Non-pigmented ciliary epithelial cell (primary cell): ENCODE measurements at places on chromosomes 3 and 15.

GRCh38 chr15:101499863-101500713 lies 10.6 kb upstream of the PCSK6 start:
- no peak for DNase-seq

DNA sequence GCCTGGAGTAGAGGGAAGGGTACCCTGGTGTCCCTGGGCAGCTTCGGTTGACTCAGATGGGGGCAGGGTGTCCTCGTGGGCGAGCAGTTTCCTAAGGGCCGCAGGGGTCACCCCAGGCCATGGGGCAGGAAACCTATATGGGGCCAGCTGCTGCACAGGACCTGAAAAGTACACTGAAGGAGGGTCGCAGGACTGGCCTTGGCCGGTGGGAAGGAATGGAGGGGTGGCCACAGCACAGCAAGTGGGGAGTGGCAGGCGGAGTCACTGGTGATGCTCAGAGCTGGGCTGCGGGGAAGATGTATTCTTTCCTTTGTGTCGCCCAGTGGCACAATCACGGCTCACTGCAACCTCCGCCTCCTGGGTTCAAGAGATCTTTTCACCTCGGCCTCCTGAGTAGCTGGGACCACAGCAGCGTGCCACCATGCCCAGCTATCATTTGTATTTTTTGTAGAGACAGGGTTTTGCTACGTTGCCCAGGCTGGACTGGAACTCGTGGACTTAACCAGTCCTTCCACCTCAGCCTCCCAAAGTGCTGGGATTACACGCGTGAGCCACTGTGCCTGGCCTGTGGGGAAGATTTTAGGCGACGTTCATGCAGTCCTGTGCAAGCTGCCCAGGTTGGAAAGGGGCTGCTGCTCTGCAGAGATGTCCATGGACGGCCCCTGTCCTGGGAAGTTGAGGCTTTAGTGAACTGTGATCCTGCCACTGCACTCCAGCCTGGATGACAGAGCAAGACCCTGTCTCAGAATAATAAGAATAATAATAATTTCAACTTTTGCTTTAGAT lies 57.2 kb downstream of the EFCAB12 start:
- DNase-seq, result no peak

DNA sequence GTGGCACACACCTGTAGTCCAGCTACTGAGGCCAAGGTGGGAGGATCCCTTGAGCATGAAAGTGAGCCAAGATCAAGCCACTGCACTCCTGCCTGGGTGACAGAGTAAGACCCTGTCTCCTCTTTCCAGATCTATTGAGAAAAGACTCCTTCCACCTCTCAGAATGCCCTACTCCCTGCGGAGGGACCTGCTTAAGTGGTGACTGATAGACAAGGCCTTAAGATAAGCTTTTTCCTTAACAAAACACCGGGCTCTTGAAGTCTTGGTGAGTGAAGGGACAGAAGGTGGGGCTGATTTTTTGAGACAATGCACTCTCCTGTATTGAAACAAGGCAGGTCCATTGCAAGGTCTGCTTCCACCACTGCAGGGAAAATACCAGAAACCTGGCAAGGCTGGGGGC lies 338.4 kb upstream of the FRG2C start:
- no peak for DNase-seq

DNA sequence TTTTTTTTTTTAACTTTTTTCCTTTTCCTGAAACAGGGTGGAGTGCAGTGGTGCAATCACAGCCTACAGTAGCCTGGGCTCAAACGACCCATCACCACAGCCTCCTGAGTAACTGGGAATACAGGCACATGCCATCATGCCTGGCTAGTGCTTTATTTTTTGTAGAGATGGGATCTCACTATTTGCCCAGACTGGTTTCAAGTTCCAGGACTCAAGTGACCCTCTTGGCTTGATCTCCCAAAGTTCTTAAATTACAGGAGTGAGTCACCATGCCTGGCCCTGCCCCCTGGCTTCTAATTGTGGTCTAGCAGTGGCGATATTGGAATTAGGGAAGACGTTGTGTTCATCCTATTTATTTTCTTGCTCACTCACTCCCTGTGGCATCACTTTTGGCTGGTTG lies 1138.4 kb downstream of the SI start:
- DNase-seq, result peak; percentile 4

GRCh38 chr3:127984241-127984975 lies 67.8 kb upstream of the SEC61A1 start:
- DNase-seq, result no peak

DNA sequence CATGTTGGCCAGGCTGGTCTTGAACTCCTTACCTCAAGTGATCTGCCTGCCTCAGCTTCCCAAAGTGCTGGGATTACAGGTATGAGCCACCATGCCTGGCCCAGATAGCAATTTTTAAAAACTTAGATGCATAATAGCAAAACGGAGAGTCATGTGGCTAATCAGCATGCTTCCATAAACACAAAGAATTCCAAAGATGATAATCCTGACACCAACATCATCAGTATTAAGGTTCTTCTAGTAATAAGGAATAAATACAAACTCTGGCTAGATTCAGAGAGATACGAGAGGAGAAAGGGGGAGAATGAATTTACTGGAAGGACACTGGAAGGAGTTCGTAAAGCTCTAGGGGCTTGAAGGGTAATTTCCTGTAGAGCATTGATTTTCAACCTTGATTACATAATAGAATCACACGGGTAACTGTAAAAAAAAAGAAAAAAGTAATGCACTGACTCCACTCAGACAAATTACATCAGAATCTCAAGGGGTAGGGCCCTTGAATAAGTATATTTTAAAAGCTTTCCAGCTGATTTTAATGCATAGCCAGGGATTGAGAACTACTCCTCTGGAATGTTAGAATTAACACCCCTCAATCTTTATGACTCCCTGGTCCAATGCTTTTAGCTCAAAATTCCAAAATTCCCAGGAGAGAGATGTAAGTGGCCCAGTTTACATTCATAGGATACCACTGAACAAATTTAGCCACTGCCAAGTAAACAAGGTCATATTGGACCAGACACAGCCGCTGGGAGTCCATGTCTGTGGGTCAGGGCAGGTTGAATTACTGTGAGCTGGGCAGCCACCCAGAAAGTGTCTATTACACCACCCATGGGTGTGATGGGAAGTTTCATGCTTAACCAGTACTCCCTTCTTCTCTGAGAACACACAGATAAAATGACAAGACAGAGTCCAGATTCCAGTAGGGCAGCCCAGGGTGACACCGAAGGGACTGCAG lies 243.9 kb downstream of the TBL1XR1 start:
- DNase-seq, result no peak

GRCh38 chr15:73530649-73531048 lies 87.7 kb downstream of the REC114 start:
- DNase-seq, result no peak

DNA sequence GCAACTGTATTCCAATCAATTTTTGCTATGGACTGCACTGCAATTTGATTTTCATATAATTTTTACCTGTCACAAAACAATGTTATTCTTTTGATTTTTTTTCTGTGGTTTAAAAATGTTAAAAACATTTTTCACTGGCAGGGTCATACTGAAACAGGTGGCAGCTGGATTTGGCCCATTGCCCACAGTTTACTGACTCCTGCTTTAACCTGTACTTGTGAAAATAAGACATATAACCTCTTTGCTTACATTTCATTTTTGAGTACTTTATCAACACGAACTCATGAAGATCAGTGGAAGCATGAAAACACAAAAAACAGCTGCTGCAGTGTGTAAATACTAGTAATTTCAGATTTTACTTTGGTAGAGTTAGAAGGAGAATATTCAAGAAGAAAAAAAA lies 313.1 kb downstream of the WDR72 start:
- DNase-seq, result no peak

DNA sequence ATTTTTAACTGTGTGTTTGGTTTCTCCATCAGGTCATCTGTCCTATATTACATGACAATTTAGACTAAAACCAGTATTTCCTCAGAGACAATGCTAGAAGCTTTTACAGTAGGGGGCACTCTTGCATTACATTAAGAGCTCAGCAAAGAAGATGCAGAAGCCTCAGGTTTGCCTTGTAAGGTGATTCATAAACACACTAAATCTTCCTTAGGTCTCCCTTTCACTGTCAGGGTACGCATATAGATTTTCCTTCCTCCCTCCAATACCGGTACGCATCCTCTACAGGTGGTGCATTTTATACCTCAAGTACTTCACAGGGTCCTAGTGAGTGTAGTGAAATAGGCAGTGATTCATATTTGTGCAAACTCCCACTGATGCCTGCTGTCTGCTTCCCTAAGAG lies 46.5 kb downstream of the CD86 start:
- peak; percentile 24 for DNase-seq

DNA sequence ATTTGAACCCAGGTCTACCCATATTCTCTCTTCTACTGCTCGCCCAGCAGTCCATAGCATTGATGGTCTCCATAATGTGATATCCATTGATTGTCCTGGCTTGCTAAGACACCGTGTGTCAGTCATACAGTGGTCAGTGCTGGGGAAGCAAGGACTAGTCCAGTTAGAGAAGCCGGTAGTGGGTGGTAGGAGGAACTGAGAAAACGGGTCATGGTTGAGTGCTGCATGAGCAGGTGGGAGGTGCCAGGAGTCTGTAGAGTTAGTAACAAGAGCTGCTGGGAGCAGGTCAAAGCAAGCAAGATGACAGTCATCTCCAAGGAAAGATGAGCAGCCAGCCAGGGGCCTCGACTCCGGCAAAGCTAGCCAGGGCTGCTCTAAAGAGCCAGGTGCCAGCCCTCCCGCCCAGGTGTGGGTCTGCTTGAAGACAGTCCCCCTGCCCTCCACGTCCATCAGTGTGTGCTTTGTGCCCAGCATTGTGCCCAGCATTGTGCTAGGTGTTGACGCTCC lies 29.5 kb upstream of the USP3 start:
- DNase-seq, result no peak

DNA sequence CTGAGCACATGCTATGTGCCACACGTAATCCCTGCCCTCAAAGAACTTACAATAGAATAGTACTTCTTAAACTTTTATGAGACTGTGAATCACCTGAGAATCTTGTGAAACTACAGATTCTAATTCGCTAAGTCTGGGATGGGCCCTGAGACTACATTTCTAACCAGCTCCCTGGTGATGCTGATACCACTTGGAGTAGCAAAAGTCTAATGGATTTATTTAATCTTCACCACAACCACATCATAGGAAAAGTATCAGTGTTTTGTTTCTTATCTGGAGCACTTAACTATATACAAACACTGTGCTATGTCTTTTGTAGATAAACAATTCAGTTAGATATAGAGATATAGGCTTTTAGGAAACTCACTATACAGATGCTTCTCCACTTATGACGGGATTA lies 23.8 kb upstream of the TCF12 start:
- DNase-seq, result no peak

DNA sequence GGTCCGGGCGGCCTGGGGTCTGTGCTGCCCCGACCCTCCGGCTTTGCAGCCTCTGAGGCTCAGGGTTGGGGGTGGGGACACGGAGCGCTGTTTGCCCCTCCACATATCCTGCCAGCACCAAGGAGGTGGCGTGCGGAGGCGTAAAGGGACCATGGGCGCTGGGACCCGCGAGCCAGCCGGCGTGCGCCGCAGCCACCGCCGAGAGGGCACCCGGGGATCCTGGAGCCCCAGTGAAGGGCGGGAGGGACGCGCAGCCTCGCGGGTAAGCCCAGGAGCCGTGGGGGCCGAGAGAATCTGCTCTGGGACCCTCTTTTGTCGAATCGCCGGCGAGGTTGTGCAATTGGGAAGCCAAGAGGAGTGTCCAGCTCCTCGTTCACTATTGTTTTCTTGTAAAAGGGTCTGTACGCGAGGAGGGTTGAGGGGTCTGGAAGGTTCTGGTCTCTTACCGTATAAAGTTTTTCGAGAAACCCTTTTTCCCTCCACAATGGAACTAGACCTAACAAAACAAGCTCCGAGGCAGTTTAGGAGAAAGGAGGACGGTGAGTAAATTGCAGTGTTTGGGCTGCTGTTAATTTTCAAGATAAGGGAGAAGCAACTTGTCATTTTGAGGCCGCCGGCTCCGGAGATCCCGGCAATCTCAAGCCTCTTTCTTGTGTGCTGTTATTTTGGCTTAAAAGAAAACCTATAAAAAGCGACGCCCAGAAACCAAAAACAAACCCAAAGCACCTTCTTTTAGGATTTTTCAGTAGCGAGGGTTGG lies 29.9 kb upstream of the ST3GAL6 start:
- no peak for DNase-seq

GRCh38 chr3:125519678-125520562 lies at the start of gene SNX4:
Gene SNX4, minus strand, starts transcription at chr3:125520202. Its CDS starts 30 bp downstream, at chr3:125520172.
- peak; percentile 81 for DNase-seq

DNA sequence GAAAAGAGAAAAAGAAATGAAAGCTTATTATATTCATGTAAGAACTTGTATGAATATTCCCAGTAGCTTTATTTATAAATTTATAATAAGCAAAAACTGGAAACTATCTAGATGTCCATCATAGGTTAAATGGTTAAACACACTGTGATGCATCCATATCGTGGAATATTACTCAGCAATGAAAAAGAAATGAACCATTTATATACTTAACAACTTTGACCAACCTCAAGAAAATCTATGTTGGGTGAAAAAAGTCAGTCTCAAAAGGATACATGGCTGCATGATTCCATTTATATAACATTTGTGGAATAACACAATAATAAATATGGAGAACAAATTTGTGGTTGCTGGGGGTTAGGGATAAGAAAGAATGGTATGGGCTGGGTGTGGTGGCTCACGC lies 713.0 kb upstream of the SGO1 start:
- DNase-seq, result no peak

- no peak for DNase-seq
These were observed 674.1 kb downstream of the MECOM start for GRCh38 chr3:168989396-168989795.

GRCh38 chr15:75827691-75828090 lies 15.6 kb upstream of the UBE2Q2 start:
- no peak for DNase-seq

GRCh38 chr3:128438488-128439072 lies 28.1 kb downstream of the DNAJB8 start:
- no peak for DNase-seq

DNA sequence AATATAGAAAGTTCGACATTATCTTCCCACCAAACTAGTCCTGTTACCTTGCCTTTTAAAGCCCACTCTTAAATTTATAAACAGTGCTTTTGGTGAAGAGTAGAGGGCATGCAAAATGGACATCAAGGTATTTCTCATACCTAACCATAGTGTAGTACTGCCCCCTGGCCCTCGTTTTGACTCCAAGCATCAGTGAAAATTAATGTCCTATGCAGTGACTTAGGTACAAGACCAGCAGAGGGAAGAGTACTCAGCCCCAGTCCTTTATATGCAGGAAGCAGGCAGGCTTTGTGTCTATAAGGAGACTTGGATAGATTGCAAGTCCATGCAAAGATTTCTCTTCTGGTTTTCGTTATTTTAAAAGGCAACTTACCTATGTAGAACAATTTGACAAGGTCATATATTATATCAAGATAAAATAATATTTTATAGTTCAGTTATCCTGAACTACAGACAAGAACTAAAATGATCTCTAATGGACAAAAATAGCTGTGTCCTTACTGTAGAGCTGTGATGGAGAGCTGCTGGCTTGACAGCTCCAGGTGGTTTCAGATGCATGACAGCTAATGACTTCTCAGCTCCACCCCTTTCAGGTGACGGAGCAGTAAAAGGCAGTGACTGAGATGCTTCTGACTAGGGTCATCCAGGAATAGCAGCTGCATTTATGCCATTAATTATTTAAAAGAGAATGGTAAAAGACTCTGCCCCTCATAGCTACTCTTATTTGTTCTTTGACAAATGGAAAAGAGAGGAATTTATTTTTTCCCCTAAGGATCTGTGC lies 646.1 kb downstream of the SQOR start:
- DNase-seq, result no peak
